ENCODE measurements at places on chromosomes 2 and 18.
A peak's percentile ranks its signal among the peaks of the same experiment; 100 is the strongest.

DNA sequence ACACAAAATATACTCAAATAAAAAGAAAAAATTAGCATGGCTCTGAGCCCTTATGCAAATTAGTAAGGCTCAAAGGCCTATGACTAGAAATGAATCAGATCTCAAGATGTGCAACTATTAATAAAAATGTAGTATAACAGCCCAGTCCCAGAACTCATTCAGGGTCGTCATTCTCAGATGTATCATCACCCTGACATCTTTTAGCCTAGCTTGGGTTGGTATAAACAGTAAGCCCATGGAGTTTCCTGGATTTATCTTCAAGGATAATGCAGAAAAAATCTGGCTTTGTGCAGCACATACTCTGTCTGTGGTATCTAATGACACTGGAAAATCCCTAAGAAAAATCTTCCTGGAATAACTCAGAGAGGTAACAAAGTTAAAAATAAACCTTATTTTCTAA is 239.3 kb downstream of the ZNF385B start:
- DNase-seq = no peak

- DNase-seq = no peak
These were observed 279.7 kb downstream of the NRXN1 start for GRCh38 chr2:50752237-50752636.

DNA sequence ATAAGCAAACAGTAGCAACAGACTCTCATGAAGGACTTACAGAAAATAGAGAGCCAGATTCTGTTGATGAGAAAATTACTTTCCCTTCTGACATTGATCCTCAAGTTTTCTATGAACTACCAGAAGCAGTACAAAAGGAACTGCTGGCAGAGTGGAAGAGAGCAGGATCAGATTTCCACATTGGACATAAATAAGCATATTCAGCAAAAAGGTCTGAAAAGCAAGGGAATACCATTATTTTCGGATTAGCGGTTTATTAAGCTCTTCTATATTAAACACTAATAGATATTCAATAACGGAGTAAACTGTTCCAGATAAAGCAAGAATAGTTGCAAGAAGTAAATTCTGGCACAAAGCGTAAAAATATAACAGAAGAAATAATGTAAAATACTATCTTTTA is 25.0 kb downstream of the POLI start:
- no peak for DNase-seq

DNA sequence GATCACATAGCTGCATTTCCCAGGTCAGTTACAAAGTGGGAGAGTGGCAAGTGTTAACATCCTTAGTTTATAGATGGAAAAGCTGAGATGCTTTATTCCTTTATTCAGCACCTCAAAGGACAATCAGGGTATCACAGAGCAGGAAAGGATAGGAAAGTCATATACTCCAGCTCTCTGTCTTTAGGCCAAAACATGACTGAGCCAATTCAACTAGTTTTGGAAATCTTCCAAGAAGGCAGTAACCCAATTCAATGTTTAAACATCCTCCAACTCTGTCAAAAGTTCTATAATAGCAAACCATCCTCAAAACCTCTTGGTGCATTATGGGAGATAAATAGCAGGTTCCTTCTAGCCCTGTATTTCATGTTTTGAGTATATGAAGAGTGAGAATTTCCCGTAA is 25.2 kb downstream of the CASP8 start:
- no peak for DNase-seq

DNA sequence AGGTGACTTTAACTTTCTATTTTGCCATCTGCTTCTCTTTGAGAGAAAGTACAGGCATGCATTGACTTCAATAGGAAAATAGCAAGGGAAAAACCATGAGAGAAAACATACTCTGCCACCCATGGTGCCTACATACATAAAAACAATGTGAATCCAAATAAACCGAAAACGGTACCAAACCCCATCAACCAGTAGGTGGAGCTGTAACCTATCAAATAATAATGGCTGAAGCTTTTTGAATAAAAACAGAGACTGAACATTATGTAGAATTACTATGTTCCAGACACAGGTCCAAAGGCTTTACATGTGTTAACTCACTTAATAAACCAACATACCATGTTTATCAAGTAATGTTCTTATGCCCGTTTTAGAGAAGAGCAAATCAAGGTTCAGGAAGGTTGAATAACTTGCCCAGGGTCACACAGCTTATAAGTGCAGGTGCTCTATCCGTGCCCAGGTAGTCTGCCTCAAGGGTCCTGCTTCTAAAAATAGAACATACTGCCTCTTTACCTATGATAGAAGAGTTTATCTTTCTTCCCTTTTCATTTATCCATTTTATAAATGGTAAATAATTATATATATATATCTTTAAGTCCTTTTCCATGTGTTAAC is 293.9 kb upstream of the SYT4 start:
- peak; percentile 49 for DNase-seq

GRCh38 chr2:187991389-187991788 is 300.3 kb upstream of the GULP1 start:
- DNase-seq = no peak

GRCh38 chr2:8506746-8507145 is 175.1 kb upstream of the ID2 start:
- DNase-seq = no peak

GRCh38 chr18:22975508-22975907 is 42.4 kb downstream of the RBBP8 start:
- DNase-seq = no peak

DNA sequence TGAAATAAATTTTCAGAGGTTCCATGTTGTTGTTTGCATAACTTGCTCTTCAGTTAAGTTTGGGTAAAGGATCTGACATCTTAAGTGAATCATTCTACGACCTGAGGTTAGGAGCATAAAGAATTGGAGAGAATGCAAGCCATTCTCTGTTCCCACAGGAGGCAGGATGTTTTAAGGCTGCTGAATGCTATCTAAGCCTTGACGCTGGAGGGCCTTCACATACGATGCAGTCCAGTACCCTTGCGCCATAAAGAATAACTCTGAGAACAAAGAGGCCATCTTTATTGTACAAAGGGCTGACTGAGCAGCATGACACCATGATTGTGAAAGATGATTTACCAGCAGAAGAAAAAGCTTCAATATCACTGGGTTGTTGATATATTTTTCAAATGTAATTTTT is 198.4 kb downstream of the NYAP2 start:
- DNase-seq = no peak

GRCh38 chr18:32318581-32318980 is 128.7 kb downstream of the MEP1B start:
- no peak for DNase-seq

- no peak for DNase-seq
These were observed 135.9 kb upstream of the ASB18 start for GRCh38 chr2:236400046-236400574.
